Smooth muscle cell of bladder (primary cell): ENCODE measurements at places on chromosomes 7 and 10. TPM values are rescaled to one million over a fixed set of nuclear protein-coding genes. Genes with fewer than 3 reads are reported as not detected.

The TUBAL3 gene
- total RNA-seq = not detected in 2 replicates

The NAT16 gene
- not detected in 2 replicates for total RNA-seq

The LRRD1 gene
- 0.14 TPM in 1 of 2 replicates, not detected in the other for total RNA-seq

The FAM241B gene
- 0.46 TPM in 1 of 2 replicates, not detected in the other for total RNA-seq

The CUZD1 gene
- 0.43 and 0.55 TPM in 2 replicates for total RNA-seq

The TMEM178B gene
- under 0.01 and 0.09 TPM in 2 replicates for total RNA-seq

The ANXA8 gene
- 1.1 and 1.4 TPM in 2 replicates for total RNA-seq

The SPDYE9 gene
- not detected in 2 replicates for total RNA-seq

The COX19 gene
- 9.5 and 9.6 TPM in 2 replicates for total RNA-seq

The RBM33 gene
- total RNA-seq = 22.2 and 24.4 TPM in 2 replicates

The CASP7 gene
- total RNA-seq = 16.5 and 23.5 TPM in 2 replicates

The FAM24A gene
- total RNA-seq = not detected in 2 replicates

The PDK4 gene
- 13.1 and 16.2 TPM in 2 replicates for total RNA-seq

The TMEM176A gene
- total RNA-seq = 1.1 and 70.8 TPM in 2 replicates

The GPC2 gene
- total RNA-seq = 0.85 and 1.1 TPM in 2 replicates

The PLCE1 gene
- 0.28 and 0.55 TPM in 2 replicates for total RNA-seq

The CFAP69 gene
- total RNA-seq = 7.7 and 10.4 TPM in 2 replicates

The PALD1 gene
- total RNA-seq = under 0.01 and 0.37 TPM in 2 replicates

The CPN1 gene
- total RNA-seq = not detected in 2 replicates

The DPYSL4 gene
- 1.6 and 11.0 TPM in 2 replicates for total RNA-seq

The PNLIPRP2 gene
- total RNA-seq = not detected in 2 replicates

The MUC3A gene
- not detected in 2 replicates for total RNA-seq

The ASAH2 gene
- total RNA-seq = 0.74 and 1.00 TPM in 2 replicates

The SFXN2 gene
- total RNA-seq = 2.1 and 4.3 TPM in 2 replicates

The CYTH3 gene
- 19.5 and 32.1 TPM in 2 replicates for total RNA-seq

The SPDYE8 gene
- not detected in 2 replicates for total RNA-seq

The VWA2 gene
- total RNA-seq = 0.14 TPM in 1 of 2 replicates, not detected in the other

The GARIN1A gene
- total RNA-seq = 0.43 and 0.83 TPM in 2 replicates

The LIPN gene
- total RNA-seq = not detected in 2 replicates

The OR6V1 gene
- total RNA-seq = not detected in 2 replicates

The FBXL13 gene
- total RNA-seq = 2.3 and 3.1 TPM in 2 replicates
